Activated CD8-positive, alpha-beta memory T cell treated with anti-CD3 and anti-CD28 coated beads for 1 hour (primary cell): ENCODE measurements at places on chromosomes 11 and 22.

DNA sequence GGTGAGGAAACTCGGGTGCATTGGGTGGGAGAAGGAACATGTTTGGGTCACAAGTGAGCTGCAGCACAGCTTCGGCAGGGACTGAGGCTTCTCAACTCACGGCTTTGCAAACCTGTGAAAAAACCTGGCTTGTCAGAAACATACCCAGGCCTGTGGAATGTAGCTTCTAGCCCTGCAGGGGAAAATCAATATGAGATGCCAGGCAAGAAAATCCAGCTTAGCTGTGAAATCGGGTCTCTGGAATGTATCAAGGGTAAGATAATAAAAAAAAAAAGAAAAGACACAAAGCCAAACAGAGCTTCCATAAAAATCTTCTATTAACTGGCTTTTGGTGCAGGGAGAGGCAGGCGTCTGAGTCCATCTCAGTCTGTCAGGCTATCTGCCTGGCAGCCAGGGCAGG, 28.5 kb downstream of the UQCR10 start:
- no peak for DNase-seq

DNA sequence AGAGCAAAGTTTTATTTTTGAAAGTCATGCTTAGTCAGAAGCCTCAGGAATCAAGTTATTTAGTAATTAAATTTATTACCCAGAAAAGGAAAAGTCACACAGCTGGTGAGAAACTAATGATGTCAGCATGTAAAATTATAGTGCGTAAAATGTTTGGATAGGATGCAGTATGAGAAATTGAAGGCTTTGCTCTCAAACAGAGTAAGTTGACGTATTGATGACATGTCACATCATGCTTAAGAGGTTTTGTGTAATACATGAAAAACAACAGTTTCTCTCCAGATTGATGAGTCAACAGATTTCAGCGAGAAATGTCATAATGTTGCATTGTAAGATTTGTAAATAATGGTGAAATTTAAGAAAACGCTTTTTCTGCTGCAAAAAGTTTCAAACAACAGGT, 769.8 kb downstream of the METTL15 start:
- DNase-seq, result no peak

DNA sequence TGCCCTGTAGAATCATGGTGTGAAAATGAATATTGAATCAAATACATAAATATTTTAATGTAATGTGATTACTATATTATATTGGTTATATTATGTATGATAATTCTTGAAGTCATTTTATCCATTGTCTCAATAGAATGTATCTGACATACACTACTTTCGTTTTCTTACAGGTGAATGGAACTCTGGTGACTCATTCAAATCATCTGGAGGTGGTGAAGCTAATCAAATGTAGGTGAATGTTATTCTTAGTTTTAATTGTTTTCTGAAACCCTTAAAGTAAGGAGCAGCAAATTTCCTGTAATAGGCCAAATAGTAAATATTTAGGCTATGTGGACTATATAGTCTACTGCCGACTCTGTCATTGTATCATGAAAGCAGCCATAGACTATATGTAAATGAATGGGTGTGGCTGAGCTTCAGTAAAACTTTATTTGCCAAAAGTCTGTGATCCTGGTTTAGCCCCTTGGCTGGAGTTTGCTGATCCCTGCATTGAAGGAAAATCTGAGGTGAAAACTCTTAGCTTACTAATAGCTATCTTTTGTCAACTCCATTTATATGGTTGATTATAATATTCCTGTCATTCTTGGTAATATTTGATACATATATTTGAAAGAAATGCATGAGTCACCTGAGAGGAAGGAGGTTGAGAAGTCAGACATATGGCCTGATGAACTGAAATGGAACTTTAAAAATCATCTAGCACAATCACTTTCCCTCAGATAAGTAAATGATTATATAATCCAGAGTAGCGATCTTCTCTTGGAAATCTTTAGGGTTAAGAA, 87.2 kb upstream of the GRIK4 start:
- no peak for DNase-seq

DNA sequence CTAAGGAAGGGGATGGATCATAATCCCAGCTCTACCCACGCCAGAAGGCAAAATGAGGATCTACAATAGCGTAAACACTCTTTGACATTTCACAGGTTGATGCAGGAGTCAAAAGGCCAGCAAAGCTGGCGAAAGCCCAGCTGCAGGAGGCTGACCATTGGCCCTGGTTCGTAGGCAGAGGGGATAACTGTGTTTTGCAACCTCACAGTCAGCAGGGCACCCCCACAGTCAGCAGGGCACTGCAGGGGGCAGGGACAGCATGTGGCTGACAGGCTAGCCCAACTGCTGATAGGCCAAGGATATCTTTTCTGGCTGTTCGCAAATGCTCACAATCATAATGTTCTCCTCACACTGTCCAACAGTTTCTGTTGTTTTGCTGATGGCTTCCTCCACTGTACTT, 372.7 kb downstream of the BUD13 start:
- DNase-seq, result no peak
